ENCODE measurements at places on chromosomes 6 and 20. TPM values are rescaled to one million over a fixed set of nuclear protein-coding genes. Genes with fewer than 3 reads are reported as not detected.
A peak's percentile ranks its signal among the peaks of the same experiment; 100 is the strongest.

DNA sequence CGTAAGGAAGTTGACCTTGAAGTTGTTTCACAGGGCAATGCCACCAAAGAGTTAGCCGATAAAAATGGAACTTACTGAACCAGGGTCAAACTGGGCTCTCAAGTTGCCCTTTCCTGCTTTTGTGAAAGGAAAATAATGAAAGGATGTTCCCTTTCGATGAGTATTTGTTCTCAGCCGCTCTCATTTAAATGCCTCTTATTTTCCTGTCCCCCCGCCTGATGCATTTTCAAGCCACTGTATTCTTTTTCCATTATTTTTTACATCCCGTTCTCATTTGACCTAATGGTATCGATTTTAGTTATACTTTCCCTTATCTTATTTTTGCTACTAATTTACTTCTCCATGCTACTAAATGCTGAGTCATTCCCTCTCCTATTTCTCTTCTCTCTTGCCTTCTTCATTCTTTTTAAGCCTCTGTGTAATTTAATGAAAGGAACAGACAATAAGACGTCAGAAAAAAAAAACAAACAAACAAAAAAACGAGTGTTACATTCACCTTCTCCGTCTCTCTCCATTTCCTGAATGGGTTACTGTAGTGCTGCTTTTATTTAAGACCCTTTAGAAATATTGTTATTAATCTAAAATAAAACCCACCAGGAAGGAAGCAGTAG lies 655 bp upstream of the NDUFAF4 start:
- H3K4me1 ChIP-seq: no peaks in the 10 kb centered on the region
- peak overlapping the region; percentile 88 for H3K4me3 ChIP-seq
- no peaks in the 10 kb centered on the region for H3K27me3 ChIP-seq
- DNase-seq: no peak
- peak overlapping the region; percentile 89 for H3K27ac ChIP-seq

DNA sequence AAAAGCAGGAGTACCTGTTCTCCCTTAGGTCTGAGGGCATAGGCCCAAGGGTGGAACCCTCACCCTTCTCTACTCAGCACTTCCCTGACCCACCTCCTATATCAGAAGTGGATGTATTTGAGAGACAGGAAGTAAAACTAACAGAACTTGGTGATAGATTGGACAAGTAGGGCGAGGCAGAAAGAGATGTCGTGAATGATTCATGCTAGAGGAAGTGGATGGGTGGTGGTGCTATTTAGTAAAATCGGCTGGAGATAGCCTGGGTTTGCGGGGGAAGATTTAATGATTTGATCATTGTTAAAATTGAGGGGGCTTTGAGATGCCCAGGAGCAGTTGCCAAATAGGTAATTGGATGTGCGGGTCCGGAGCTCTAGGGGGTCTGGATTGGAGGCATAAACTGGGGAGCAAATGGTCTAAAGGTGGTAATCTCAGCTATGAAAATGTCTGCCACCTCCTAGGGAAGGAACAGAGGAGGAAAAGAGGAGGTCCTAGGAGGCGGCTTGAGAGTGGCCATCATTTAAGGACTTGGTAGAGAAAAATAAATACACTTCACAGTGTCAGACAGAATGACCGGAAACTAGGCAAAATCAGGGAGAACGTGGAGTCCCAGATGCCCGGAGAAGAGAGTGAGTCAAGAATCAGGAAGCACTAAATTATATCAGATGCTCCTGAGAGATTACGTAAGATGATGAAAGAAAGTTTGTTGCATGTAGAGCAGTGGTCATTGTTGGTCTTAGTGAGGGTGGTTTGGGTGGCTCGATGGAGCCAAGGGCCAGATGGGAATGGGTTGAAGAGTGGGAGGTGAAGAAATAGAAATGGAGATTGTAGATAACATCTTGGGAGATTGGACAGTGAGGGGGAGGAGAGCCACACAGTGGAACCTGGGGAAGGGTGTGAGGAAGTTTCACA lies 142.0 kb downstream of the CEP57L1 start:
- no peaks in the 10 kb centered on the region for H3K27me3 ChIP-seq
- no peak overlapping the region for H3K4me3 ChIP-seq
- DNase-seq: no peak
- H3K36me3 ChIP-seq: no peaks in the 10 kb centered on the region

DNA sequence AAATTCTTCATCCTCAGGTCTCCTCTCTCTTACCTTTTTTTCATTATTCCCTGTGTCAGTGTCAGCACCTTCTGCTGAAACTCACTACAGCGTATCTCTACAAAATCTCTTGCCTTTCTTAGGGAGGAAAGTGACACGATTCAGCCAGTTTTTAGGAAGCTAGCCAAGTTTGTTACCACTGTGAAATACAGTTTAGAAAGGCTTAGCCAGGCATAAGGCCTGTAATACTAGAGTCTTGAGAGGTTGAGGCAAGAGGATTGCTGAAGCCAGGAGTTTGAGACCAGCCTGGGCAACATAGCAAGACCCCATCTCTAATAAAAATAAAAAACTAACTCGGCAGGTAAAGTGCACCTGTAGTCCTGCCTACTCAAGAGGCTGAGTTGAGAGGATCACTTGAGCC lies 16.7 kb downstream of the TAB2 start:
- H3K4me1 ChIP-seq: peaks cover 32% of the 10 kb centered on the region
- no peak overlapping the region for H3K4me3 ChIP-seq

- H3K4me1 ChIP-seq: no peaks in the 10 kb centered on the region
- no peak overlapping the region for H3K27ac ChIP-seq
- no peaks in the 10 kb centered on the region for H3K36me3 ChIP-seq
- no peaks in the 10 kb centered on the region for H3K27me3 ChIP-seq
- DNase-seq: no peak
Measured at GRCh38 chr6:90922325-90922724, 335.5 kb upstream of the MAP3K7 start.

DNA sequence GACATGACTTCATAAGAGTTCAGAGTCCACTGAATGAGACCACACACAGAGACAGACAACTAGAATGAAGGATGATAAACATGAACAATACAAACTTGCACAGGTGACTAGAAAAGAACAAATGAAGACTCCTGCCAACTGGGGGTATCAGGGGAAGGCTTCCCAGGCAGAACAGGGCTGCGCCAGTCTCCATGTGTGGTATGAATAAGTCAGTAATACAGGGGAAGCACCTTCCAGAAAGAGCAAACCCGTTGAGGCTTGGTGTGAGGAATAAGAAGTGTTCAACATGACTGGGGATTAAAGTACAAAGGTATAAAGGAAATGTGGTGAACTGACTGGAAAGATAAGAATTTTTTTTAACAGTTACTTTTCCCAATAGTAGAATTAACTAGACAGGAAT lies 3.7 kb upstream of the SLC17A2 start:
- no peak for DNase-seq
- H3K4me1 ChIP-seq: no peaks in the 10 kb centered on the region
- H3K27ac ChIP-seq: no peak overlapping the region
- H3K4me3 ChIP-seq: no peak overlapping the region

GRCh38 chr6:28003661-28004060 lies 46.6 kb downstream of the OR2B6 start:
- H3K4me3 ChIP-seq: no peak overlapping the region

The EYA2 gene
- total RNA-seq: 10.7 TPM
